ENCODE measurements at places on chromosomes 2 and 18. TPM values are rescaled to one million over a fixed set of nuclear protein-coding genes. Genes with fewer than 3 reads are reported as not detected.

Gene LDLRAD4
- under 0.01 TPM for total RNA-seq

Gene PDK1
- total RNA-seq = 21.3 TPM

Gene TLX2
- total RNA-seq = under 0.01 TPM

Gene HAAO
- total RNA-seq = 0.38 TPM

Gene PAIP2B
- total RNA-seq = 0.58 TPM

Gene EVX2
- total RNA-seq = not detected

Gene DCDC2C
- not detected for total RNA-seq

Gene SAG
- total RNA-seq = not detected

Gene CIB4
- total RNA-seq = not detected

Gene RGPD3
- 0.85 TPM for total RNA-seq

Gene SGO2
- 28.6 TPM for total RNA-seq

Gene MAPK4
- total RNA-seq = not detected

Gene SIX2
- total RNA-seq = 2.7 TPM

Gene LIPG
- 48.9 TPM for total RNA-seq

Gene TRIM43B
- not detected for total RNA-seq

Gene PLA2R1
- total RNA-seq = 17.2 TPM

Gene CYP27A1
- 0.58 TPM for total RNA-seq

Gene CGREF1
- total RNA-seq = 14.9 TPM

Gene DNAH6
- under 0.01 TPM for total RNA-seq

Gene CROCC2
- not detected for total RNA-seq

Gene ELOA2
- not detected for total RNA-seq

Gene IL36B
- total RNA-seq = not detected

Gene PDCD1
- total RNA-seq = not detected

Gene GAD1
- under 0.01 TPM for total RNA-seq

Gene GPAT2
- 7.6 TPM for total RNA-seq

Gene LHCGR
- not detected for total RNA-seq

Gene IL18R1
- 0.96 TPM for total RNA-seq

Gene SERPINB13
- total RNA-seq = not detected

Gene MYO1B
- 418 TPM for total RNA-seq
